NCI-H2171 treated with DMSO at 0.1 percent for 48 hours (cell line): ENCODE measurements at places on chromosomes 4 and X.
A peak's percentile ranks its signal among the peaks of the same experiment; 100 is the strongest.

GRCh38 chrX:55340896-55341433, 76.2 kb upstream of the PAGE3 start:
- DNase-seq: no peak

- DNase-seq: no peak
Observed at GRCh38 chr4:181757098-181757497, 486.1 kb upstream of the TENM3 start.

GRCh38 chr4:25792200-25792791, 70.5 kb downstream of the SEL1L3 start:
- DNase-seq: peak; percentile 11

GRCh38 chr4:40734497-40734896, 15.3 kb upstream of the NSUN7 start:
- DNase-seq: no peak

GRCh38 chr4:187666697-187667494, 328.7 kb upstream of the ZFP42 start:
- DNase-seq: no peak

GRCh38 chr4:23311983-23312382, 577.9 kb downstream of the PPARGC1A start:
- no peak for DNase-seq

DNA sequence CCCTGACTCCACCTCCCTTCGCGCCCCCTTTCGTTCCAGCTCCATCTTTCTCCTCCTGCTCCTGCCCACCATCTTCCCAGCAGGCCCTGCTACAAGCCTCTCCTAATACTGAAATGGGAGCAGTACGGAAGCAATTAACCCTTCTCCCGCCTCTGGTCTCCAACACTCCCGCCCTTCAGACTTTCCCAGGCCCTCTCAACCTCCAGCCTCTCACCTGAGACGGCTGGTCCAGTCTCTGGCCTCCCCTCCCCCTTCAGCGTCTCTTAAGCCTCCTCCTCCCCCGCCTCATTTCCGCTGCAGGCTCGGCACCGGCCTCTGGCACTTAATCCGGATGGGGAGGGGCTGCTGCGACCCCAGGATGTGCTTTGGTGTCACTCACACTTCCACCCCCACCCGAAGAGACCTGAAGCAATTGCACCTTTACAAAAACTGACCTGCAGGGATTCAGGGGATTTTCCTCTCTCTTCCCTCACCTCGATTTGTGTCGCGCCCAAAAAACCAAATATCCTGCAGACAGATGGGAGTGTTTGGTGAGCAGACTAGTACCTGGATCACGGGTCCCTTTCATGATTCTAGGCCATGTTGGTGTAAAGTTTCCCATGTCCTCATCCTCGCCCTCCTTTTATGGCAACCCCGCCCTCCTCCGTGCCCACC, 657 bp downstream of the TCEAL8 start:
- peak; percentile 35 for DNase-seq

DNA sequence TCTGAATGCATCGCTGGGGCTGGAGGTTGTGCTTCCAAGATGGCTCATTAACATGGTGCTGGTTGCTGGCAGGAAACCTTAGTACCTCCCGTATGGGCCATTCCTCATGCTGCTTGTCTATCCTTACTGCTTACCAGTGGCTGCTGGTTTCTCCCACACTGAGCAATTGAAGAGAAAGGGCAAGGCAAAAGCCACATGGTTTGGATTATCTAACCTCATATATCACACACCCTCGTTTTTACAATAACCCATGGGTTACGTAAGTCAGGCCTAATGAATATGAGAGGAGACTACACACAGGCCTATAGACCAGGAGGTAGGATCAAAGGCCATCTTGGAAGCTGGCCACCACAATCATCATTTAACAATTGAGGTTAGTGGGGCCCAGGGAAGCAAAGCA, 141.8 kb upstream of the EDNRA start:
- DNase-seq: no peak

GRCh38 chrX:10197279-10198210, 40.8 kb downstream of the CLCN4 start:
- DNase-seq: peak; percentile 41

DNA sequence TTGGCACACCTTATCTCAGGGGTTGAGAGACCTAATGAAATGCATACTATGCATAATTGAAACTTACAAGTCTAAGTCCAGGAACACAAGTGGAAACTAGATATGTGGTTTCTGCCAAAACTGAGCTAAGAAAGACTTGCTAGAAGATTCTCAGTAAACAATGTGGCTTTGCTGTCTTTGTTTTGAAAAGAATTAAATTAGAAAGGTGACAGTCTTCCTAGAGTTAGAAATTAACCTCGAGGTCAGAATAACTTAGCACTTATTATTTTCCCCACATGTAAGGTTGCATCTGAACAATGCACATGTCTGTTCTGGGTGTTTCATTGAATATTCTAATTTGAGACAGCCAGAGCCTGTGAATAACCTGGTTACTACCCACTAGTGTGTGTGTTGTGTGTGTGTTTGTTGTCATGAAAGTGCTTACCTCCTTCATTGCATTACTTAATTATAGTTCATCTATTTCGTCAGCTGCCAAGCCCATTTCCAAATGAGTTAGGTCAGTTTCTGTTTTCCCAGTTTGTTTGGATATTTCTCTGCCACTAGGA, 1.5 kb downstream of the EREG start:
- DNase-seq: no peak

DNA sequence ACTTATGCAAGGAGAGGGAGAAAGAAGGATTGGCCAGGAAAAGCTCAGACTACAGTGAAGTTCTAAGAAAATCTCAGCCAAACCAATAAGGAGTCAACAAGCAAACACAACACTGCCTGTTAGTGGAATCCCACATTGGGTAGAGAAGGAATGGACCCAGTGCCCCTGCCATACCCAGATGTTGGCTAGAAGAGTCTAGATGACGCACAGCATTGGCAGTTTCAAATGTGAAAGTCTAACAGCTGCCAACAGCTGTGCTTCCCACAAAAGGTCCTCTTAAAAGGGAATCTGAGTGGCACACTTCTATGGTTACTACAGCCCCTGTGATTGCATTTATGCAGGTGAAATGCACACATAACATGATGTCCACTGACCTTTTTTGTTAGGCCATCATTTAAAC, 37.2 kb upstream of the CPEB2 start:
- no peak for DNase-seq
